Astrocyte of the hippocampus (primary cell): ENCODE measurements at places on chromosomes 16 and 17.

DNA sequence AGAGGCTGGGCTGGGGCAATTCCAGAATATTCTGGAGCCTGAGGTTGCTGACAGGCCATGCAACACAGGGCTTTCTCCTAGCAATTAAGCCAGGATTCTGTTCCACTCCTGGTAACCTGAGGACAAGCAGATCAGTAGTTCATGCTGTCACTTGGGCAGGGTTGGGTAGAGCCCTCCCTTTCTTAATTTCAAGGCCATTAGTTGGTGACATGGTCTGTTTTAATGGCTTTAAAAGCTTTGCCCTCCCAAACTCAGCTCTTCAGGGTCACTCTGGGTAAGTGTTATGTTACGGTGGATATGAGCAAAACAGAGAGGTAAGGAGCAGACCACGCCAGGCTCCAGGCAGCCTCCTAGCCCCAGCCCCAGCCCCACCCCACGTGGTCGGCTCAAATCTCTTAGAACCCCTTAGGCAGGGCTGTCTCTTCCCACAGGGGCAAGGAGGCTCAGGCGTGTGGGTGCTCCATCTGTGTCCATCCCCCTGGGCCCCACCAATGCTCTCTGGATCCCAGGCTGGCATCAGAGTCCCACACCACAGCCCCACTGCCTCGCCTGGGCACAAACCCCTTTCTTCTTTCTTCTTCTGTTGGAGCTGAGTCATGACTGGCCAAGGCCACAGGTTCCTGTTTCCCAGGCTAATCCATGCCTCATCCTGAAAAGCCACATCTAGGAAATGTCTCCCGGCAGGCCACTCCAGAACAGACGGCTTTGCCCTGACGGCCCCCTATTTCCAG is 27.5 kb downstream of the CEP295NL start:
- DNase-seq: peak; percentile 76

- DNase-seq: no peak
Measured at GRCh38 chr17:43803758-43804157, 23.5 kb downstream of the CFAP97D1 start.

DNA sequence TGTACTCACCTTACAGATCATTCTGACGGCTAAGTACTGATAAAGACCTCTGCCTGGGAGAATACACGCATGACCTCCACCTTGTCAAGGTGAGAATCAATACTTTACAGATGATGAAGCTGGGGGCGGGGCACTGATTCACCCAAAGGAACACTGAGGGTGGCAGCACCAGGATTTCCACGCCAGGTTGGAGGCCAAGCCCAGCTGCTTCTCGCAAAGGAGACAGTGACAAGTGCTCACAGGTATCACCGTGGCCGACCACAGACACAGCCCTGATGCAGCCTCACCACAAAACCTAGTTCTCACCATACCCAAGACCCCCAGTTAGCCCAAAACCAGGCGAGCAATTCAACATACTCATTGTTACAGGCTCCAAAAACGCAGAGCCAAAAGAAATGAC is 434.2 kb downstream of the SOX9 start:
- no peak for DNase-seq

DNA sequence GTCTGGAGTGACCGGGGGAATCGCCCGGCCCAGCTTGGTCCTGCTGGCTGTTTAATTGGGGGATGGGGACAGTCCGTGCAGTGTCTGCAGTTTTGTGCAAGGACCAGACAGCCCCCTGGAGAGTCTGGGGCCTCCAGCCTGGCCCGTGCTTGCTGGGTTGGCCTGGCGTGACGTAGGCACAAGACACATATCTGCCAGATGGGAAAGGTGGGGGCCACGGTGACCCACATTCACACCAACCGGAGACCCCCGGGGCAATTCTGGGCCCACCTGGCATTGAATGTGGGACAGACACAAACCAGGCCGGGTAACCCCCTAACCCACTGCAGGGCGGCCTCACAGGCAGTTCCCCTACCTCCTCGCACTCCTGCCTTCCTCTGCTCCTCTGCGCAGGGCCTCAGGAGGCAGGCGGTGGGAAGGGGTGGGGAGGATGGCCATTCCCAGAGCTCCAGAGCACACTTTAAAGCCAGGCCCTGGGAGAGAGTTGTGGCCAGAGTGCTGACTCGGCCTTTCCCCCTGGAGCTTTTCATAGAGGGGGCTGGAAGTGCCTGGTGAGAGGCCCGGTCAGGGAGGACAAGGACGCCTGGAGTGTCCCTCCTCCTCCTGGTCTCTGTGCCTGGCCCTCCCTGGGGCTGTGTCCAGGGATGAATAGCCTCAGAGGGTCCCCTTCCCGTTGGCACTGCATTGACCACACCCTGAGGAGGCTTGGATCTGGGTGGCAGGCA is 1.5 kb downstream of the MRC2 start:
- peak; percentile 83 for DNase-seq

- DNase-seq: peak; percentile 46
Measured at GRCh38 chr17:74116087-74116717, 87.3 kb upstream of the RPL38 start.

DNA sequence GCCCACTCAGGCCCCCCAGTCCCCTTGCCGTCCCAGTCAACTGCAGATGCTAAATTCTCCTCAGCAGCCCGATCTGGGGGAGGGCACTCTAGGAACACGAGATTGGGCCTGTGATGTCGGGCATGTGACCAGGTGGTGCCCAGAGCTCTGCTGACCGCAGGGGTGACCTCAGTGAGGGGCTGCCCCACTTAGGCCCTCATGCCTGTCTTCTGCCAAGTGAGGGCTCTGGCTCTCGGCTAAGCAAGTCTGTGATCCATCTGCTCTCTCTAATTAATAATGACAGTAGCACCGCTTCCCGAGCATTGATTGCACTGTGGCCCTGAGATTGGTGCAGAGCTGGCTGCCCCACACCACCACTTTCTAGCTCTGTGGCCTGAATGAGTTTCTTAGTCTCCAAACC is 138.8 kb downstream of the MRM1 start:
- DNase-seq: no peak

GRCh38 chr16:83305092-83305491 is 502.7 kb upstream of the HSBP1 start:
- peak; percentile 21 for DNase-seq

- DNase-seq: peak; percentile 90
Measured at GRCh38 chr16:67268136-67268579, 11.2 kb upstream of the PLEKHG4 start.

DNA sequence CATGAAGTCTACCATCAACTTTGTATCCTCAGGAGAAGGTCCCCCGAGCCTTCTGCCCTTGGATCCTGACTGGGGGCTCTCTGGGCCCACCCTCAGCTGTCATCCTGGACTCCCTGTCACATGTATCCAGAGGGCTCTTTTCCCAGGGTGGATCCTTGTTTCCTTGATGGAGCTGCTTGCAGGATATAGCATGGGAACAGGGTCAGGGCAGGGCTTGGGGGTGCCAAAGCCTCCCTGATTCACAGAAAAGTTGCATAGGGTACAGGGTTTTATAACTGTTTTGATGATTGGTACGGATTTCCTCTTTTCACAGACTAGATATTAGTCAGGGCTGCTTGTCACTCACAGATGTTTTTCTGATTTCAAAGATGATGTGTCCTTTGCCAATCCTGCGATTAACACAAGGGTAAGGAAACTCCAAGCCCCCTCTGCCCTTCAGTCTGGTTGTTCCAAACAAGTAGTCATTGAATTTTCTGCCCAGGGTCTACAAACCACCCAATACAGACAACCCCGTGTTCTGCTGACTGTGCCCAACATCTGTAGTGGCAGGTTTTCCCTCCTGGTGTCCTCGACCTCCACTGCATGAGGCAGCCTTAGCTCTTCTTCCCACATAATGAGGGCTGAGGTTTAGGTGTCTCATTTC is 20.6 kb upstream of the SLC35G3 start:
- DNase-seq: no peak

- no peak for DNase-seq
Measured at GRCh38 chr16:60907645-60908044, 1128.6 kb downstream of the CDH8 start.

DNA sequence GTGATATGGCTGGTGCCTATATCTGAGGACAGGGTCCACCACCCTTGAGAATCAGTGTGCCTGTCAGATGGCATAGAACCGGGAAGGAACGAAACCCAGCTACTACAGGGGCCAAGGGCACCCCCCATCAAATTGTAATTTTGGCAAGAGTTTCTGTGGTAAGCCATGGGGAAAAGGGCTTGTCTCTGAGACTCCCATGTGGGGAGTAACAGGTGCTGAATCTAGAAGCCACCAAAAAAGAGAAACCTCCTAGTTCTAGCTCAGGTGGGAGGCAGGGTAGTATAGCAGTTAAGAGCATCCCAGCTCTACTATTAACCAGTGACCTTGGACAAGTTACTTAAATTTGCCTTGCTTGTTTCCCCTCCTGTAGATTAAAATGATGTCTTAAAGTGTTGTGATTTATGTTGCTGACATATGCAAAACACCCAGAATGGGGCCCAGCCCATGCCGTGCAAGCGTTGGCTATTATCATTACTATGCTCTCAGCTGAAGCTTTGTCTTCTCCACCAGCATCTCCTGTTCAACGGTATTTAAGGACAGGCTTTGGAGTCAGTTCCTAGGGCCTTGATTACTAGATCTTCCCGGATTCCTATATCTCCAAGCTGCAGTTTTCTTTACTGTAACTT is 210.7 kb upstream of the NLRP1 start:
- DNase-seq: no peak

GRCh38 chr16:22272870-22273650 is 24.1 kb upstream of the POLR3E start:
- DNase-seq: peak; percentile 10

DNA sequence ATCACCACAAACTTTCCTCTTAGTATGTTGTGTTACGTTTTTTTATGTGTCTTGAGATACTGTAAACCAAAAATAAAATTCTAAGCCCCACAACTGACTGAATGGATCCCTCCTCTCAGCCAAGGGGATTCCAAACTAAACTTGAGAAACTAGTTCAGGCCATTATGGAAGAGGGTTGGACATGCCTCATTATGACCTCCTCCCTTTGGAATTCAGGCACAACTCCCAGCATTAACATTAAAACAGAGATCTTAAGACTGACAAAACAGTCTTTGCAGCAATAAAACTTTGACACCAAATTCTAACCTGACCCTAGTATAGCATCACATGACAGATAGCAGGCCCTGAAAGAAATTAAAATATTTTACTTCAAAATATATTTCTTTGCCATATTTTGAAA is 51.1 kb upstream of the SLC47A1 start:
- peak; percentile 70 for DNase-seq
